Natural killer cell treated with Interleukin-12 subunit alpha and Interleukin-12 subunit beta and Interleukin-15 and Interleukin-18, amount 100 ng/mL, for 72 hours (primary cell): ENCODE measurements at places on chromosomes 2 and 18.
A peak's percentile ranks its signal among the peaks of the same experiment; 100 is the strongest.

GRCh38 chr2:189841019-189841418 lies 56.8 kb downstream of the PMS1 start:
- no peak for DNase-seq

GRCh38 chr18:58438958-58439300 lies 190.0 kb downstream of the ALPK2 start:
- no peak for DNase-seq

GRCh38 chr2:97734061-97735051 lies 21.0 kb downstream of the ZAP70 start:
- DNase-seq, result no peak

DNA sequence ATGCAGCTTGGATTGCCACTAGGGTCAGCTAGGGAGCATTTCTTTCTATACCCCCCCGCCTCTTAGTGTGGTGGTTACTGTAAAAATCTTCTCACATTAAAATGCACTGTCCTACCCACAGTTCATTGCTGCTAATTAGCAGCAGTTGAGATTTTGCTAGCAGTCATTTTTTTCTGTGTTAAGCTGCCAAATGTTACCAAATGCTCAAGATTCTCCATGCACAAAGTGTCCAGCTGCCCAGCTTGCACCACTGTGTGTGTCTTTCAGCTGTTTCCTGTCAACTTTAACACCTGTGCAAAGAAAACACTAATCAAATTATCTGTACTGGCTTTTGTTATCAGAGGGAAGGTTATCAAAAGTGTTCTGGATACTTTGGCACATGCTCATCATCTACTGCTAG lies 679.3 kb downstream of the NR4A2 start:
- DNase-seq, result no peak

- no peak for DNase-seq
Measured at GRCh38 chr2:105446501-105446900, 47.6 kb upstream of the FHL2 start.

GRCh38 chr2:98004613-98005012 lies 8.9 kb upstream of the TMEM131 start:
- no peak for DNase-seq

DNA sequence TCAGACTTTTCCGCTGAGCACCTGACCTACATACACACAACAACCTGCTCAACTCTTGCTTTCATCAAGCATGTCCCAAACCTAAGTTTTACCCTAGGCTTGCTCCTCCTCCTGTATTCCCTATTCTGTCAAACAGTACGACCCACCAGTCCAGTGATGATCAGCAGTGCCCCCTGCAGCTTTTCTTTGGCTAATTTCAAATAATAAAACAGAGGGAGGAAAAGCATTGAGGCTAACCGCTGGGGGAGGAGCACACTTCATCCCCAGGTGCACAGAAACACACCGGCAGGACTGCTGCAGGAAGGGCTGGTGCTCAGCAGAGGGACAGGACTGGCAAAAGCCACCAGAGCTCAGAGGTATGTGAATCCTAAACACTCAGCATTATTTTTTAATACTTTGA lies 21.2 kb downstream of the E2F6 start:
- no peak for DNase-seq

DNA sequence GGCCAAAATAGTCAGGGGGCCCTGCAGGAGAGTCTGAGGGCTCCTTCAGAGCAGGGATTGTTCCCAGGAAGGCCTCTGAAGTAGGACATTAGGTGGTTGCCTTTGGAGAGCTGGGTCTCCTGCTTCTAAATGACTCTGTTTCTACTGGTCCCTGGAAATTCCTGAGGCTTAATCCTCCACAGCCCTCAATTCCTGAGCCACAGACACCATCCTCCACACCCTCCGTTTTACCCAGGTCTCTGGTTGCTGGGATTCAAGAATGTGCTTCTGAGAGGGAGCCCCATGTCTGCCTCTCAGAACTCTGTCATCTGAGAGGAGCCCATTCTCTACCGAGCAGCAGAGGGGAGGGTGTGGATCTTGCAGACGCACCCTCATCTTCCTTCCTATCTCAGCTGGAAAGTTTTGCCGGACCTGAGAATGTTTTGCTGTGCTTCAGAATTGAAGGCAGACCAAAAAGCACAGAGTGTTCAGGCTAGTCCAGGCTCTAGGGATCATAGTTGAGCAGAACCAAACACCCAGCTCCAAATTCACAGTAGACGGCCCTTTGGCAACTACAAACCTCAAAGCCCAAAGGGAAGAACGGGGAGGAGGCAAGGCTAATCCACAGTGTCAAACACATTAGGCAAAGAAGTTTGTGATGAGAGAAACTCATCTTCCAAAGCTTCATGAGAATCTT lies 8.1 kb downstream of the VIT start:
- DNase-seq, result no peak

GRCh38 chr18:2381539-2381938 lies 189.8 kb downstream of the METTL4 start:
- DNase-seq, result no peak

GRCh38 chr2:3099860-3100234 lies 277.8 kb downstream of the EIPR1 start:
- no peak for DNase-seq

DNA sequence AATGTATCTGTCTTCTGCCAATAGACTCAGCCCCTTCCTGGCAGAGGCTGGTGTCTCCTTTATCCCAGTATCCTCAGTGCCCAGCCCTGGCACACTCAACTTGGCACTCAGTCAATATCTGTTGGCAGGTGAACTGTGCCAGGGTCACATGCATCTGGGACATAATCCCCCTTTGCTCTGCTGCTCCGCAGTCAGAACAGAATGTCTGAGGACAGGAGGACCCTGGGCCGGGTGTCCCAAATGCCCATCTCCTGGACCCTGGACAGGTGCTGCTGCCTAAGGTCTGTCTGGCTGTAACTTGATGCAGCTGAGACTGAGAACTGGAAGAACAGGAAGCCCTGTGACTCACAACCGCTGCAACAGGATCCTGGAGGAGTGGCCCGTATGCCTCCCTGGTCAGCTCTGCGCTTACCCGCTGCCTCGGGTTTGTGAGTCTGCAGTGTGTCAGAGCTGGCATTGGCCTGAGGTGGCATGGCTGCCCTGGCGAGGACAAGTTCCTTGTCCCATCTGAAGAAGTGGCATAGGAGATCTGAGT lies 11.4 kb downstream of the HK2 start:
- DNase-seq, result no peak

DNA sequence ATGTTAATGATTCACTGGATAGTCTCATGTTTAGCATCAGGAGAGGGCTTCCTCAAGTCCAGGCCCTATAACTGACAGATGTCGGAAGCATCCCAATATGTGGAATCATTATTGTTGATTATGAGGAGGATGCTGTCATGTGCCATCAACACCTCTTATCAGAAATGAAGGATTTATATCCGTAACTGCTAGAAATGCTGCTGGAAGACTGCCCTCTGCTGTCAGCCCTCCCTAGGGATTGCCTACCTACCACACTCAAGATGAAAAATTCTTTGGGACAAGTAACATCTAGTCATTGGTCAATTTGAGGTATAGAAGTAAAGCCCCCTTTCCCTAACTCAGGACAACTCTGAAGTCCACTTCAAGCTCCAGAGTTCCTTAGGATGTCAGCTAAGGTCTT lies 1166.5 kb upstream of the NXPH2 start:
- DNase-seq, result no peak

GRCh38 chr2:189115126-189115525 lies 64.4 kb downstream of the COL5A2 start:
- no peak for DNase-seq

- DNase-seq, result no peak
Measured at GRCh38 chr2:235949567-235950472, 218.4 kb downstream of the GBX2 start.

- DNase-seq, result no peak
Measured at GRCh38 chr2:230077851-230078547, 9.3 kb upstream of the SLC16A14 start.

- DNase-seq, result no peak
Measured at GRCh38 chr2:198186257-198186656, 381.9 kb downstream of the PLCL1 start.

DNA sequence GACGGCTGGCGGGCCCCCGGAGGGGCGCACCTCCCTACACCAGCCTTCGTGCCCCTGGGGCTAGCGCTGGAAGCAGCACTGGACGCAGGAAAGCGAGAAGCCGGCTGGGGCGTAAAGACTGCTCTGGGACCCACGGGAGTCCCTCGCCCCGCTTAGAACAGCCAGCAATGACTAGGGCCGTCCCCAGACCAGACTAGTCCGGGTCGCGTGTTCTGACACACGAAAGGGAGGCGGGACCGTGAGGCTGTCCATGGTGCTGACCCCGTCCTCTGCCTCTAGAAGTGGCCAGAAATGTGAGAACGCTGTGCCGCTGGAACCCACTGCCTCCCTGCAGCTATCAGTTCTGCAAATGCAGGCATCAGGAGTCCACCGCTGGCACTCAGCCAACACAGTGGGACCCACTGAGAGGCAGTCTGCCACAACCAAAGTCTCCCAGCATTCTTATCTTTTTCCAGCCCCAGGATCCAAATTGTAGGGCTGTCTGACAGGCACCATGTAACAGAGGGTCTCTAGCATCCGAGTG lies at the start of gene UCN:
TSS of gene UCN (minus strand) at position 87 of the 523 bp plus-strand sequence. CDS start 550 bp downstream, outside the sequence.
- no peak for DNase-seq

GRCh38 chr2:11876889-11877288 lies 130.5 kb downstream of the LPIN1 start:
- DNase-seq, result no peak

DNA sequence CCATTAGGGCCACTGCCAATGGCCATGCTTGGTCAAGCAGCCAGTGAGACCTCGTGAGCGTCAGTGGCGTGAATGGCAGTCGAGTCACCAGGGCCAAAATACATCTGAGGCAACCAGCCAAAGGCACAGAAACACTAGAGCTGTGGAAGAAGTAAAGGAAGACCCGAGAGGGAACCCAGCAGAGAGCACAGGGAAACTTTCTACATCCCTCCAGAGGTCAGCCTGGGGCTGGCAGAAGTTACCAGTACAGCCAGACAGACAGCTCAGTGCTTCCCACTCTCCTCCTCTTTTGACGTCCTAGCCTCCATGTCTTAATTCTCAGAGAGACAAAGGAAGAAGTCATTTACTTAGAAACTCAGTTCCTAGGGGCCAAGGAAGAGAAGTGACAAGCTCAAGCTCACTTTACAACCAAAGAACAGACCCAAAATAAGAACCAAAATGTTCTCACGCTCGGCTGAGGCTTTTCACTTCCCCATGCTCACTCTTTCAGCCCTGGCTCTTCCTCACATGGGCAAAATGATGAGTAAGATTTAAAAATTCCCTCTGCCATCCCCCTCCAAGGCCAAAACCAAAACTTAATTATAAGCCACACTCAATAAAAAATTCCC lies 8.7 kb downstream of the CYRIA start:
- DNase-seq, result no peak

DNA sequence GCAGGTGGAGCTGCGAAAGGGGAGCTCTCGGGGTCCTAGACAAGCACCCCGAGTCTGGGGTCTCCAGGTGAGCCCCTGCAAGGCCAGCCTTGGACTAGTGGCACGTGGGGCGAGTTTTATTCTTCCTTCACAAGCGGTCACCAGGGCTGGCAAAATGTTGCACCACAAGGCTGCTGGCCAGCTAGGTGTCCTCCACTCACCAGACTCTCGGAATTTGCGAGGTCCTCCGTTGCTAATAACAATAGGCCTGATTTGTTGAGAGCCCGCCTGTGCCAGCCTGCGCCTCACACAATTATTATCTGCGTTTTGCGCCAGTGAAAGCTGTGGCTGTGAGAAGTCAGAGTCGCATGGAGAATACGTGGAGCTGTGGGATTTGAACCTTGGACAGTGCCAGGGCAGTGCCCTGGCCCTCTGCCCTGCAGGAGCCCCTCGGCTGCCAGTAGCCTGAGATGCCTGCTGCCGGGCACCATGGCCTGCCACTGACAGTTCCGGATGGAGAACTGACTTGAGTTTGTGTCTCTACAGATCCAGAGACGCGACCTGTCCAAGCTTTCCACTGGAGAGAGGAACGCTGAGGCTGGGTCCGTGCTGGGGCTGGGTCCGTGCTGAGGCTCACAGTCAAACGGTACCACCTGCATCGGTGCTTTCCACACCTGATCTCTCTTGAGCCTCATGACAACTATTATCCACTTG lies 77.6 kb upstream of the ODC1 start:
- no peak for DNase-seq

DNA sequence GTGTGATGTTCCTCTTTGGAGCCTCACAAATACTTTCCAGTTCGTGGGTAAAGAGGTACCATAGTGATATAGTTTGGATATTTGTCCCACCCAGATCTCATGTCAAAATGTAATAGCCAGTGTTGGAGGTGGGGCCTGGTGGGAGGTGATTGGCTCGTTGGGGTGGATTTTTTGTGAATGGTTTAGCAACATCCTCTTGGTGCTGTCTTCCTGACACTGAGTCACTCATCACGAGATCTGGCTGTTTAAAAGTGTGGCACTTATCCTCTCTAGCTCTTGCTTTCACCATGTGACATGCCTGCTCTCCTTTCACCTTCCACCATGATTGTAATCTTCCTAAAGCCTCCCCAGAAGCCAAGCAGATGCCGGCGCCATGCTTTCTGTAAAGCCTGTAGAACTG lies 3.0 kb upstream of the CCDC93 start:
- DNase-seq, result no peak

DNA sequence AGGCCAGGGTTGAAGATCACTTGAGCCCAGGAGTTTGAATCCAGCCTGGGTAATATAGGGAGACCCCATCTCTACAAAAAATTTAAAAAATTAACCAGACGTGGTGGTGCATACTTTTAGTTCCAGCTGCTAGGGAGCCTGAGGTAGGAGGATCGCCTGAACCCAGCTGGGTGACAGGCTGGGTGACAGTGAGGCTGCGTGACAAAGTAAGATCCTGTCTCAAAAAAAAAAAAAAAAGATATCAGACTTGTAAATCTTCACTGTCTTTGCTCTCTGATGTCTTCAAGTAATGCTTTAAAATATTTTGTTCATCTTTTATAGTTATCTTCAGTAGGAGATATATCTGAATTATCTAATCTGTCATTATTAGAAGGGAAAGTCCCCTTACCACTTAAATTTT lies 10.5 kb downstream of the CAMKMT start:
- no peak for DNase-seq

DNA sequence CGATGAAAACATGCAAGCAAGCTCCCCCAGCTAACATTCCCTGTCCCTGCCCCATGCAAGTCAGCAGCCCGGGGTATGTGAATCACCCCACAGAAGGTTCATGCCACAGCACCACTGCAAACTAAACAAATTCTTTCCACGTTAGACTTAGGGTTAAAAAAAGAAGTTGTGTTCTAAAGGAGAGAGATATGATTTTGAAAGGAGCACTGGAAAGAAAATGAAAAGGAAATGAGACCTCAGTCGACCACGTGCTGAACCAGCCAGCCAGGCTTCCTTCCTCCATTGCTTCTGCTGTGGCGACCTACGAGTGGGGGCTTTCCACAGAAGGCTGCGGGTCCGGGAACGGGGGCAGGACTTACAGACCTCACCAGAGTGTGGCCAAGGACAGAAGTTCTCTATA lies 52.0 kb downstream of the ARL4C start:
- peak; percentile 88 for DNase-seq
